Kidney epithelial cell (primary cell): ENCODE measurements at places on chromosomes 11 and 22. TPM values are rescaled to one million over a fixed set of nuclear protein-coding genes. Genes with fewer than 3 reads are reported as not detected.

GRCh38 chr22:27154717-27155116 is 497.3 kb downstream of the MIAT start:
- DNase-seq = no peak

- DNase-seq = no peak
These were observed 20.8 kb upstream of the SNX19 start for GRCh38 chr11:130937051-130937450.

DNA sequence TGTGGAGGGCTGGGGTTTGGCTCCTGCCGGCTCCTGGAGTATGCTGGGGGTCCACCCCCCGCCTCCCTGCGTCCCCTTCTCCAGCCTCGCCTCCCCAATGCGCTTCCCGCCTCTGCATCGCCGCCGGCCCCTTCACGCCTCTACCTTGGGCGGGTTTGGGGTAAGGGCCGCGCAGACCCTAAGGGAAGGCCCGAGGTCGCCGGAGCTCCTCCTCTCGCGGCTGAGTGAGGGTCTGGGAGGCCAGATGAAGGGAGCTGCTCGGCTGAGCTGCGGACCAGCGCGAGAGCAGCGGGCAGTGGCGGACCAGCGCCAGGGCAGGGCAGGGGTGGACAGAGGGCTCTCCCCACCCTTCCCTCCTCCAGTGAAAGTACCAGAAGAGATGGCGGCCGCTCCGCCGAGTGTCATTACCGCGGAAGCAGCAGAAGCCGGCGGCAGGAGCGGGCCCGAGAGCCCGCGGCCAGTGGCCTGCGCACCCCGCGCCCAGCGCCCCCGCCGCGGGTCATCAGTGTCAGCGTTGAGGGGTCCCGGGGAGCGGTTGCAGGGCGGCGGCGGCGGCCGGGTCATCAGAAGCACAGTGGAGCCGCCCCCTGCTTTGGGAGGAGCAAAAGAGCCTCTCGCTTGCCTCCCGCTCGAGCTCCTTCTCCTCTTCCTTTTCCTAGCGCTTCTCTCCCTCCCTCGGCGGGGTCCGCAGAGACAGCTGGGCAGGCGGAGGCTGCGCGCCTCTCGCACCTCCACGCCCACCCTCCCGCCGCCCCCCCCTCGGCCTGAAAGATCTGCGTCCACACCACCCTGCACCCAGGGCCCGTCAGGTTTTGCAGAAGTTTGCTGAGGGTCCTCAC is 255.6 kb upstream of the CADM1 start:
- no peak for DNase-seq

GRCh38 chr11:78741741-78742140 is 167.1 kb upstream of the NARS2 start:
- no peak for DNase-seq

OR8D1 gene
- total RNA-seq = not detected in 2 replicates

SYT9 gene
- total RNA-seq = 1.0 and 1.2 TPM in 2 replicates

GSTT2B gene
- total RNA-seq = 3.4 and 3.8 TPM in 2 replicates

DNA sequence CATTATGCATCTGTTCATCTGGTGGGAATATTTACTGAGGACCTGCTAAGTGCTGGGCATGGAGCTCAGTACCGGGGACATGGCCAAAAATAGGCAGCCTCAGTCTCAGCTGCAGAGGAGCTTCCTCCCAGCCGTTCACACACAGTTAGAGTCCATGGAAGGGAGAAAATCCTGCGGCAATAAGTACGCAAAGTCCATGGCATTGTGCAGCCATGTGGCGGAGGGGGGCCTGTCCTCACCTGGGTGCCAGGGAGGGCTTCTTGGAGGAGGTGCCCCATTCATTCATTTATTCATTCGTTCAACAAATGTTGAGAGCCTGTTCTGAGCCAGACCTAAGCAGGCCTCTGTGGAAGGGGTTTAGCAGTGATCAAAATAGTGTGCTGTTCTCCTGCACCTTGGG is 59.3 kb upstream of the ANO1 start:
- no peak for DNase-seq

MS4A6A gene
- 0.55 and 2.3 TPM in 2 replicates for total RNA-seq

GTSE1 gene
- total RNA-seq = 3.8 and 4.5 TPM in 2 replicates

MMP10 gene
- total RNA-seq = 4.8 and 8.7 TPM in 2 replicates

- no peak for DNase-seq
These were observed 6.6 kb upstream of the TRIM29 start for GRCh38 chr11:120144501-120144900.

TLCD5 gene
- total RNA-seq = 8.6 and 9.3 TPM in 2 replicates

DNA sequence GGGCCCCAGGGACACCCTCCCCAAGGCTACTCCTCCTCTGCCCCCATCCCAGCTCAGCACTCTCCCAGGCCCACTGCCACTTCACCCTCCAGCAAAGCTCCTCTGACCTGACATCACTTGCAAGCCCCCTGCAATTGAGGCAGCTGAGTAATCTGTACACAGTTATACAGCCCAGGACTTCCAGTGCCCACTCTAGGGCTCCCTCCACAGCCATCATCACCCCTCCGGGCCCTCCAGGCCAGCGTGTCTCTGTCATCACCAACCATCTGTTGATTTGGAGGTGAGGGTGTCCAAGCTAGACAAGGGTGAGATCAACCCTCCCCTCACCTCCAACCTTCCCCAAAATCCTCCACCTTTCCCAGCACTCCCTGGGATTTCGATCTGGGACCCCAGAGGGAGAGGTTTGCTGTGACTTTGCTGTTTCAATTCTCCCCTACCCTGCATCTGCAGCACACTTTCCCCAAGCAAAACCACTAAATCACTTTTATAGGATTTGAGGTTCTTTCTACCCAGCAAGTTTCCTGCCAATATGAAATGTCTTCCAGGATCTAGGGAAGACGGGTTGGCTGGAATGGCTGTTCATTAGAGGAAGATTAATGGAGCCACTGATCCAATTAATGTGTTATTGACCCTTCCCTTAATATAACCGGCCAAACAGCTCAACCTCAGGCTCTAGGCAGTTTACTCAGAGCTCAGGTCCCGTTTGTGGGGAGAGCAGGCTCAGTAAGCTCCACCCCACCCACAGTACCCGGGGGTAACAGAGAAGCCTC is 92.9 kb downstream of the CHST1 start:
- no peak for DNase-seq

RBMXL2 gene
- 0.21 and 0.50 TPM in 2 replicates for total RNA-seq

GRCh38 chr22:45645526-45646414 is 25.9 kb upstream of the ATXN10 start:
- no peak for DNase-seq

DNA sequence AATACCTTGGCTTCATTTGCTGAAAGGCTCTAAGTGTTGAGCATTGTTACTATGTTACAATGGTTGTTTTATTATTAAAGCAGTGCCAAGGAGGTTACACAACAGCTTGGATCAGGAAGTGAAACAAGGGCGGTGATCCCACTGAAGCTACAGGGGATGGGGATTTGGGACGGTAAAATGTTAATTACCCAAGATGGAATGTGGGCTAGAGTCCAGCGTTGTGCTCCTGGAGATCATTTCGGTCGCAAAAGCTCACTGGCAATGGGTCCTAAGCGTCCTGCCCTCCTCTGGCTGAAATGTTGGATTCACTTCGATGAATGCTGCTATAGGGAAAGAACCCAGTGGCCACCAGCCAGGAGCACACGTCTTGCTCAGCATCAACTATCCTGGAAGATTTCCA is 48.3 kb downstream of the FAM83F start:
- no peak for DNase-seq

DNA sequence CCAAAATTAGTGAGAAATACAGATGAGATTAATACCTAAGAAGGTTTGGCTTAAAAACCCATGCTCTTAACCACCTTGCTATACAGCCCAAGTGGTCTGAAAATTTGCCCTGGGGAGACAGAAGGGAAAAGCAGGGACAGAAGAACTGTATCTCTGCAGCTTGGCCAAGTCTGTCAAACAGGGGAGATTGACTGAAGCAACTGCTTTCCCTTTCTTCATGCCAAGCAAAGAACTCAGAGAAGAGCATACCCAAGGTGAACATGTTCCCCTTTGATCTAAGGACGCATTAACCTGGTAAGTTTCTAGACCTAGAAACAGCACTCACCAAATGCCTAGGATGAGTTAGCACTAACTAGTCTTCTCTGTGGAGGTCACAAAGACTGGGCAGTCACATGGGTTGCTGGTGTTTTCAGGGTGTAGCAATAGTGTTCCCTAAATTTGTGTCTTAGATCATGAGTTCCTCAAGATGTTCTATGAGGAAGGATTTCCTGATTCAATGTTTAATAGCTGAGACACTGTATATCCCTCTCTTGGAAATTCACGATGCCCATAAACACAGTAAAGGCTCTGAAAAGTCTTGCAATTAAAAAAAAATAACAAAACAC is 75.6 kb upstream of the GRAMD1B start:
- DNase-seq = no peak

DNA sequence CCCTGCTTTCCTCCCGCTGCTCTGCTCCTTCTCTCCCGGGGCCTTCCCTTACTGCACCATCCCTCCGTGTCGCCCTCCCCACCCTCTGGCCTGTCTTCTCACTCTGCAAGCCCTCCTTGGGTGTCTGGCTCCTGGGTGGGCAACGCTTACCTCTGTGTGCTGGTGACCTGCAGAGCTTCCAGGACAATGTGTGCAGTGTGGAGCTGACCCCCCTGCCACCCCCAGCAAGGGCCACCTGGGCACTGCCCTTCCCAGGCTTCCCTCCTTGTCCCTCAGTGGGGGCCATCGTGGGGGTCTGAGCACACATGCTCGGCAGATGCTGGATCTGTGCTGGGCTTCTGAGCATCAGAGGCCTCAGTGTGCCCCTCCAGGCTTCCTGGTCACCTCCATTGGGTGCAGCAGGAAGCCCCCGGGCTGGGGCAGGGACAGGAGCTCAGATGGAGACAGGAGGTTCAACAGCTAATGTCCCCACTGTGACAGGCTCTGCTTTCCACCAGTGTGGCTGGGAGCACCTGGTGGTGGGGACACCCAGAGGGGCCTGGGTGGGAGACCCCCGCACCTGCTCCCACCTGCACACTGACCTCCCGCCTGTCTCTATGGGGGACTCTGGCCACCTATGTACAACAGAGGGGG is 7.8 kb upstream of the BRSK2 start:
- no peak for DNase-seq

DNA sequence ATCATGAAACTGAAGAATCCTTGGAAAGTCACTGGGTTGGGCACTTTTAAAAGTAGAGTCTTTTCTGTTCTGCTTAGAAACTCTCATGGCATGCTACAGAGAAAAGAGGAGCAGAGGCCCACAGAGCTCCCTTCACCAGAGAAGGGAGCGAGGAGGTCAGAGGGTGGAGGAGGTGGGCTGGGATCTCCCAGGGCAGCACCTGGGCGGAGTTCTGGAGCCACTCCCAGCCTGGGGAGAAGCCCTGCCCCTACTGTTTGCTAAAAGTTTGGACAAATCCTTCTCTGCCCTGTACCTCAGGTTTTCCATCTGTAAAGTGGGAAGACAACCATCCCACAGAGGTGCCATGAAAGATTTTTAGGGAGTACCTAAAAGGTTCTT is 299.1 kb downstream of the KIRREL3 start:
- no peak for DNase-seq

- no peak for DNase-seq
These were observed 91.5 kb downstream of the PHF21B start for GRCh38 chr22:44918166-44918924.

GRCh38 chr11:118046964-118047700 is 29.7 kb upstream of the TMPRSS4 start:
- no peak for DNase-seq

DNA sequence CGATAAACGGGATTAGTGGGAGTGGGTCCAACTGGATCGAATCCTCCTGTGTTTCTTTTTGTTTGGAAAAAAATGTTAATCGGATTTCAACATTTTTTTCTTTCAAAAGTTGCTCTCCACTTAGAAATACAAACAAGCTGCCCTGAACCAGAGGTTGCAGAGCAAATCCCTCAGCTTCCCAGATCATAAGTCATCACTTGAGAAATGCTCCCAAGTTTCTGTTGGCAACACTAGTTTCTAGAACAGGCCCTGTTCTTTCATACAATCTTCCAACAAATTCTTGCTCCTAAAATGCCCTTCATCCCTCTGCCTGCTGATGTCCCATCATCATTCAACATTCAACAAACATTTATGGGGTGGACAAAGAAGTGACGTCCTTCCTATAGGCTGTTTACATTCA is 1.3 kb upstream of the MLC1 start:
- DNase-seq = no peak

- no peak for DNase-seq
These were observed 4.6 kb downstream of the FGF4 start for GRCh38 chr11:69770540-69770939.

MN1 gene
- 4.5 and 5.3 TPM in 2 replicates for total RNA-seq

DNA sequence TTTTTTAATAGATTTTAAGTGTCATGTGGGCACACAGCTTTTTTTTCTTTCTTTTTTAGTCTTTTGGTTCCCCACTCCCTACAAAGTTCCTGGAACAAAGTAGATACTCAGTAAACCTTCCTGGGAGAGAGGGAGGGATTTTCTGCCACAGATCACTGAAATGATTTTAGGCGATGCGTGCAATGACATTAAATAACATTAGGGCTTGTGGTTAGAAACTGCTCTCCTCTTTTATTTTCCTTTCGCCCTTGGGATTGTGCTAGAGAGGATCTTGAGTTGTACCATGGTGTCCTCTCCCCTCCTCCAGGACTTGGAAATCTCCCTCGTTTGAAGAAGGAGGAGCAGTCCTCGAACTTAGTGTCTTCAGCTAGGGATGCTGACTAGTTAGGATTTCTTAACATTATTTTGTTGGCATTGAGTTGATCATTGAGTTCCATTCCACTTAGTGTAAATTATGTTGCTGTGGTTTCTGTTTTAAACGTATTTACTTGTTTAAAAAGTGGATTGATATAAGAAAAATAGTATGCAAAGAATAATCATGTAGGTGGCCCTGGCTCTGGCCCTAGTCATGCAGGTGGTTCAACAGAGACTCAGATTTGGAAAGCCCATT is 88.4 kb downstream of the TRAF6 start:
- no peak for DNase-seq

- no peak for DNase-seq
These were observed 6.9 kb downstream of the MCAT start for GRCh38 chr22:43136255-43136654.

PTPRCAP gene
- total RNA-seq = 2.5 and 3.0 TPM in 2 replicates

DNA sequence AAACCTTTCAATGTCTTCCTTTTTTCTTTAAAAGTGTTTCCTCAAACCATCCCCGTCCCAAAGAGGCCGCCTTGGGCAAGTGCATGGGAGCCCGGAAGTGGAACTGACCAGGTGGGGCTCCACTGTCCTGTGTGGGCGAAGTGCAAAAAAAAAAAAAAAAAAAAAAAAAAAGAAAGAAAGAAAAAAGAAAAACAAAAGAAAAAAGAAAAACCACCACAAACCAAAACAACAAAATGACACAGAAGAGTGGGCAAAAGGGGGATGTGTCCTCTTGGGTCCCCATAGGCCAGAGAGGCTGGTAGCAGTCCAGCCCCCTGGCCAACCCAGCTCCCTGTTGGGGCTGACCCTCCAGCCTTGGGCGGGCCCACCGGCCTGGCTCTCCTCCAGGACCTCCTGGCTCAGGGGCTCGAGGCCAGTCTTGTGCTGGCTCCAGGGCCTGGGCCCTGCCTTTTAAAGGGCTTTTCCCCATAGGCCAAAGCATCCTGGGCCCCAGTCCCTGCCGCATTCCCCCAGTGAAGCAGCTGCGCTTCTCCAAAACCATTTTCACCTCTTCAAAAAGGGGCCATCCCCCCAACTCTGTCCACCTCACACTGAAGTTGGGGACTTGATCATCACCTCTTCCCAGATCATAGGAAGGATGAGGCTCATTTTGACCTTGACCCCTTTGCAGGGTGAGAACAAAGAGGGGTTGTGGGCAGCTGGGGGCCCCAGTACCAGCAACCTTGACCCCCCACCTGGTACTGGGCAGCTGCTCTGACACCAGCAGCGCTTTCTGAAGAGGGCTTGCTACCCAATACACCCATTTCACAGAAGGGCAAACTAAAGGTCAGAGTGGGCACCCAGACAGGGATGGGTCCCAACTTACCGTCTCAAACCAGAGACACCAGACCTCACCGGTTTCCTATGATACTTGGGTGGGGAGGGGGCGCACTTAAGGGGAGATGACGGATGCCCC is 9.4 kb downstream of the CBX6 start:
- no peak for DNase-seq
